ENCODE measurements at places on chromosomes 1 and 21.

DNA sequence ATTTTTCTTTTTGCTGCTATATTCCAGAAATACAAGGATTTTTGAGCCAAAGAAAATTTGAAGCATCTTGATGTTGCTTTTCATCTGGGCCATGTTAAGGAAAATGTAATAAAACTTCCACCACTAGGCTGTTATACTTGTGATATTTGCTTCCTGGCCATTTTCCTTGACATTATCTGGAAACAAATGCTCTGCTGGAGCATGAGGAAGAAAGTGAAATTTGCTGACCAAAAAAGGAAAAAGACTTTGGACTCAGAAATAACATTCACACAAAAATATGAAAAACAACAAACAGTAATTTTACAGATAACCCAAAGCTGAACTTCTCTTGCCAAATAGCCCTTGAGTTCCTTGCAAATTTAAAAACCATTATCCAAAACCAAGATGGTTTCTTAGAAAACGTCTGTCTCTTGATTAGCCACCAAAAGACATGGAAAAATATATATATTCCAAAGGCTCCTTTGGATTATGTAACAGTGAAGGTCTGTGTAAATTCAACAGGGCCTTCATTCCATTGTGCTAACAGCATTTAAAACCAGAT lies 344.5 kb downstream of the LMX1A start:
- no peak for DNase-seq

DNA sequence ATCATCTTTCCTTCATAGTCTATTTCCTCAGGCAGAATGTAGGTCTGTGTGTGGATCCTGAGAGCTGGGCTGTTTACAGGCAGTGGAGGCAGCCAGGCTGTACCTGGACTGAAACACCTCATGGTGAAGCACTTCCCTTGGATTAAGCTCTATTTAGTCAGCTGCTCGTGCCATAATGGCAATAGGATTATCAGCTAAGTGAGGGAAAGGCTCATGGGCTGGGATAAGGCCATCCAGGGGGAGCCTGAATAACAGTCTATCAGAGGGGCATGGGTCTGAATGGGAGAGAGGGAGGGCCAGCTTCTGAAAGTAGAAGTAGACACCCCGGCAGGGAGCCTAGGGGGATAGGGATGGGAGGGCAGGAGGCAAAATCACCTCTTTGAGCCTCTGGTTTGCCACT lies 8.3 kb downstream of the RNASEL start:
- DNase-seq: no peak

GRCh38 chr1:206809504-206810084 lies 37.3 kb upstream of the IL10 start:
- DNase-seq: no peak

DNA sequence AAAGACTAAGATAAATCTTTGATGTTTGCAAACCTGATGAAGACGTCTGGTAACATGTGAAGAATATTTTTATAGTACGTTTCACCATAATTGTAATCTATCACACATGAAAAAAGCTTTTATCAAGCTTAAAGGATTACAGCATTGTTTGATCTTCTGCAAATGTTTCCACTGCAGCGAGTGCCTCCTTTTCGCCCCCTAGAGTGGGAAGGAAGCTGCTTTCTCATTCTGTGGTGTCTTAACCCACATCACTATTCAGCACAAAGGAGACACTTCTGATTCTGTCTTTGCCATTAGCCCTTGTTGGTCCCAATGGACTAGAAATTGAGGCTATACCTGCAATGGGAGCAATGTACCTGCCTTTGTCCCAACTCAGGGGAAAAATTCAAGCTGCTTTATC lies 46.0 kb upstream of the IL12RB2 start:
- DNase-seq: no peak

DNA sequence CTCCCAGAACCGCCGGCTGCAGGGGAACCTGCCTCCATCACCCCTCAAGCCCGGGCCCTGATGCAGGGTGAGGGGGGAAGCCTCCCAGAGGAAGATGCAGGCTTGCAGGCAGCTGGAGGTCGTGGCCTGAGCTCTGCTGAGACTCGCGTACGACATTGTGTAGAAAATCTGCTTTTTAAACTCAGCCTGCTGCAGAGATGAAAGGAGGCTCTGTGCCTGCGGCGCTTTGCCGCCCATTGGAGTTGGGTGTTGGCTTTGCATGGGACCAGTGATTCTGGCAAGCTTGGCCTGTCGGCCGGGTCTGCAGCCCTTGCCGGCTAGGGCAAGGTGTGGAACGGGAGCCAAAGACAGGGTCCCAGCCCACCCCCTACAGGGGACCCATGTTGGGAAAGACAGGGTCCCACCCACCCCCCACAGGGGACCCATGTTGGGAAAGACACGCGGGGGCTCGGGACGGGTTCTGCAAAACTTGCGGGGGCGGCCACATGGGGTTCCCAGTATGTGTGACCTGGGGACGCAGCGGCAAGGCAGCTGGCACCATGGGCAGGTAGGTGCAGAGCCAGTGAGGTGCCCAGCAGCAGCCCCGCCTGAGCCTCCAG lies 55.6 kb downstream of the SLX9 start:
- DNase-seq: no peak

GRCh38 chr1:163758977-163759670 lies 437.4 kb downstream of the NUF2 start:
- DNase-seq: no peak

DNA sequence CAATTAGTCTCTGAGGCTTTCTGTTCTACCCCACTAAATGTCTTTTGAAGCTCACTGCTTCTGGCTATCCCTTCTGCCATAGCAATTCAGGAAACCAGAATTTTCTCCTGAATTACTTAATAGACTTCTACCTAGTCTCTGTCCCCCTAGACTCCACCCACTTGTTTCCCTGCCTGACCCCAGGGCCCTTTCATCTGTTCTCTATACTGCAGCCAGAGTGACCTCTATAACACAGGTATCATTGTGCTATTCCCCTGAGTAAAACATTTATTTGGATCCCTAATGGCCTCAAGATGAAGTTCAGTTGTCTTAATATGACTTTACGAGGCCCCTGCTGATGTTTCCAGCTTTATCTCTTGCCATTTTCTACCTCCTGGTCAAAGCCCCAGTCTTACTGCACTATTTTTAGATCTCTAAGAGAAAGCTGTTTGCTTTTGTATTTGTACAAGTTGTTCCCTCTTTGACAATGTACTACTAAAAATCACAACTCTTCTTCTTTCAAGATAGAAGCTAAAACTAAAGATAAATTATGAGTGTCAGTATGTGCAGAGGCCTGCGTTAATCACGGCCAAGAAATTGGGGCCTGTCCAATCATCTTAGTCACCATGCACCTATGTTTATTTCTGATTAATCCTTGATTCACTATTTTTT lies 54.5 kb downstream of the ATP1B1 start:
- DNase-seq: no peak

GRCh38 chr1:41876576-41877445 lies 41.9 kb downstream of the HIVEP3 start:
- DNase-seq: no peak

- no peak for DNase-seq
Measured at GRCh38 chr21:43328958-43329691, 97.8 kb downstream of the SIK1 start.

DNA sequence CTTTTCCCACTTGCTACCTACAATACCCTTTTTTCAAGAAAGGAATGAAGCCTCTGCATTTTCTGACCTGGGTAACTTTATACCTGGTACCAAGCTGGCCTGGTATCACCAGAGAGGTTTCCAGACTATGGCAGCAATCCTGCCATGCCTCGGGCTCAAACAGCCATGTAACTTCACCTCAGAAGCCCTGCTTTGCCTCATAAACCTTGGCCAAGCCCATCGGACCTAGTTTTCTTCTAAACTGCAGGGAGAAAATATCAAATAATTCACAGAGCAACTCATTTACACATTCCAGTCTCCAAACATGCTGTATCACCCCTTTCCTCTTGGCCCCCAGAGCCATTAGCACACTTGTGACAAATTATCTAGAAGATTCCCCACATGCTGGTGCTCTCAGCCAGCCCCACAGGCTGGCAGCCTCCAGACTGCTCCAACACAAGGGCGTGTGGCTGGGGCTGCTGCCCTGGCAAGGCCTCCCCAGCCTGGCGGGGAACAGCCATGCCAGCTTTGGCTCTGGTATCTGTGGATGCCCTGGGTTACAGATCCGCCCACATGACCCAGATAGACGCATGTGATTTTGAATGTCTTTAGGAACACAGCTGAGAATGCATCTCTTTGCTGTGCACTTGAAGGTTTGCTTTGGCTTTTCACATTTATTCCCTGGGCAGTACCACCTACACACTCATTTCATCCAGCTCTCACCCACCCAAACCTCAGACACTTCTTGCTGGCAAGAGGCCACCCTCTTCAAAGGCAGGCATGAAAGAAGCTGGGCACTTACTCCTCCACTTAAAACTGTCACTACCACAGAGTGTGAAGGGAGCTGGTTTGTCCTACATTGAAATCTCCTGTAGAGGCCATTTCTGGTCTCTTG lies 70.0 kb upstream of the BCAR3 start:
- no peak for DNase-seq

DNA sequence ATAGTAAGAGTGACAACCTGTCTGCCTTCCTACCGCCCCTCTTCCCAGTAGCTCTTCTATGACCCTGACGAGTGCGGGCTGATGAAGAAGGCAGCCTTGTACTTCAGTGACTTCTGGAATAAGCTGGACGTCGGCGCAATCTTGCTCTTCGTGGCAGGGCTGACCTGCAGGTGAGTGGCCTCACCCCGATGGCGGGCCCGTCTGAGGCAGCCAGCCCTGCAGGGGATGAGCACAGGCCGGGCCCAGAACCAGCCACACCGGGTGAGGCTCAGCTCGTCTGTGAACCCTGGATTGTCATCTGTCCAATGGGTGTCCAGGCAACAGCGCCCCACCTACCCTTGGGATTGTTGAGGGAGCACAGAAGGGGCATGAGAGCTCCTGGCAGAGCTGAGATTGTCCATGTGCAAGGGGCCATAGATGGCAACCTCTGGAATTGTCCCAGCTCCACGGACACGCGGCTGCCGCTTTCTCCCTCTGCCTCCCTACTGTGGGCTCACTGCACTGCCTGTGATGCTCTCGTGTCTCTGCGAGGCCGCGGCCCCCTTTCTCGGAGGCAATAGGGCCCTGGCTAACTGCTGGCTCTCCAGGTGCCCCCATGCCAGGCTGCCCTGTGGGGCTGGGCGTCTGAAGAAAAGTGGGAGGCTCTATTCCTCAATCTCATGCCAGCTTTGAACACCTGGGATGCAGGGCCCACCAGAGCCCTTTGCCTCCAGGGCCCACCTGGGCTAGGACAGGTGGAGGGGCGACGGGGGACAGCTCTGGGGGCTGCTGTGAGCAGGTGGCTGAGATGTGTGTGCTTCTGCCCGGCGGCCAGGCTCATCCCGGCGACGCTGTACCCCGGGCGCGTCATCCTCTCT lies 50.0 kb upstream of the LRRC3 start:
- DNase-seq: no peak

GRCh38 chr1:39317111-39317510 lies 112.6 kb downstream of the MACF1 start:
- DNase-seq: no peak

- no peak for DNase-seq
Measured at GRCh38 chr1:226364514-226364899, 43.4 kb downstream of the PARP1 start.

GRCh38 chr1:154777781-154778180 lies 92.3 kb downstream of the KCNN3 start:
- DNase-seq: no peak

- no peak for DNase-seq
Measured at GRCh38 chr1:199220031-199220430, 581.2 kb downstream of the PTPRC start.

DNA sequence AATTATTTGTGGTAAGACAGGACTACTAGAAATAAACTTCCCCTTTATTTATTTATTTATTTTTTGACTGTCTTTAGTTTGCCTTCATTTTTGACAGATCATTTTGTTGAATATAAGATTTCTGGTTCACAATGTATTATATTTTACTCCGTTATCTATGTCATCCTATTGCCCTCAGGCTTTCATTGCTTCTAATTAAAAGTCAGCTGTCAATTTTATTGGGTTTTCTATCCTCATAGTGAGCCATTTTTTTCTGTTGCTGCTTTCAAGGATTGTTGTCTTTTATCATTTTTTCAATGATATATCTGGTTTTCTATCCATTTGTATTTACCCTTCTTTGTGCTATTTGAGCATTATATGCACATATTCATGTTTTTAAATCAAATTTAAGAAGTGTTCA lies 866.2 kb downstream of the LRRIQ3 start:
- DNase-seq: no peak

GRCh38 chr1:222588135-222588534 lies 1.6 kb downstream of the TAF1A start:
- DNase-seq: no peak

DNA sequence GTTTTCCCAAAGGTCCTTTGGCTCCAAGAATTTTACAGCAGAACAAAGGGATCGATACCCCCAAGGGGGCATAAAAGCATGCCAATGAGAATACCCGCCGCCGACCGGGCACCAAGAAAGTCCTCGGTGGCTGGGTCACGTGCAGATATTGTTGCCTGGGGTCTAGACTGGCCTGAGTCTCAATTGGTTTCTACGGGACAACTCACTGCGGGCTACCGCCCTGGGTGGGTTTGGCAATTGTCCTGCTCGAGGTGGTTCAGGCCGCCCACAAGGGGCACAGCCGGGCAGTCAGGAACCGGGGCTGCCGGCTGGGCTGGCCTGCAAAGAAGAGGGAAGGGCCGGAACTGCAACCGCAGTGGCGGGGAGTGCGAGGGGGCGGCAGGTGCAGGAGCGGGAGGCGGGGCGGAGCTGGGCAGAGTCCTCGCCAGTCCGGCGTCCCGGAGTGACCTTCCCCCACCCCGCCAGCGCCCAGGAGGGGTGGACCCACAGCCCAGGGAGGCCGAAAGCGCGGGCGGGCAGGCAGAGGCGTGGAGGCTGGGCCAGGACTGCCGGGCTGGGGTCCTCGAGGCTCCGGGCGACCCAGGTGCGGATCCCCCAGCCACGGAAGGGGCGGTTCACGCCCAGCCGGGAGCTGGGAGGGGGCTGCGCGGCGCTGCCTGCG lies 926 bp upstream of the ATP1B1 start:
- no peak for DNase-seq

DNA sequence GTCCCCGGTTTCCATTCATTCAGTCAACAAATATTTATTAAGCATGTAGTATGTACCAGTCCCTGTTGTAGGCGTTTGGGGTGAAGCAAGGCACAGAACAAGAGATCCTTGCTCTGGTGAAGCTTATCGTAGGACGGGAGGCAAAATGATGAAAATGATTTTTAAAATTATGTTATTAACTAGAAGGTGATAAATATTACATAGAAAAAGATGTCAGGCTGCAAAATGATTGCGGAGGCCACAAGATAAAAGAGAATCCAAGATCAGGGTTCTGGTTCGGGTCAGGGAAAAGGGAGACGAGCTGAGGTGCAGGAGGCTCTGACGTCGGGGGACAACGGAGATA lies 602 bp upstream of the CGN start:
- no peak for DNase-seq

DNA sequence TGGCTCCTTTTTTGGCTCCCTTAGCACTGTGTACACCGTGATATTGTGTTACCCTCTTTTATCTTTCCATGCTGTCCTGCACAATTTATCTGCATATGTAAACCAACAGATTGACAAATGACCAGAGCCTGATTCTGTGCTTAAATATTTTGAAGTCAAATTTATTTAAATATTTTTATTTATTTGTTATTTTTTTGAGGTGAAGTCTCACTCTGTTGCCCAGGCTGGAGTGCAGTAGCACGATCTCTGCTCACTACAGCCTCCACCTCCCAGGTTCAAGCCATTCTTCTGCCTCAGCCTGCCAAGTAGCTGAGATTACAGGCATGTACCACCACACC lies 12.8 kb downstream of the PMF1 start:
- DNase-seq: no peak
